ENCODE measurements at places on chromosomes 5 and 9.

DNA sequence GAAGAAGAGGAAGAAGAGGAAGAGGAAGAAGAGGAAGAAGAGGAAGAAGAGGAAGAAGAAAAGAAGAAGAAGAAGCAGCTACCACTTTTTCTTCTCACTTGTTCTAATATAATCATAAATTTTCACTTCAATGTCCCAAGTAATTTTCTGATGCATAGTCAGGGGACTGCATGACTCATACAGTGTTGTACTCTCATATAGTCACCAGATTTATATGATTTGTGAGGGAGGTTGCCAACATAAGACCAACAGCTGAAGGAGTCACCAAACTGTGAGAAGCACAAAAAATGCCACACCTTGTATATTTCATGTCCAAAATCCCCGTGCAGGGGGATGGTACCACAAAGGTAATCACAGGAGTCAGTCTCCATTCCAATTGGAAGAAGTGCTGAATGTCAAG lies 32.7 kb upstream of the DMRTA1 start:
- no peak for DNase-seq

DNA sequence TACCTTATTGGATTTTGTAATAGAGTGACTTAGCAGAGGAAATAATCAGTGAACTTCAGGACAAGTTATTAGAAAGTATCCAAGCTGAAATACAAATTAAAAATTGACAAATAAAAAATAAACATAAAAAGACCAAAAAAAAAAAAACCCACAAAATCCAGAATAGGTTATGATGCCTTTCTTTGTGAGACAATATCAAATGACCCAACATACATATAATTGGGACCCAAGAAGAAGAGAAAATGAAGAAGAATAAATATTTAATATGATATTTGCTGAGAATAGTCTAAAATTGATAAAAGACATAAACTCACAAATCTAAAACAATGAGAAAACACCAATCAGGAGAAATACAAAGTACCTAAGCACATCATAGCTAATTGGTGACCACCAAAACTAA lies 81.8 kb downstream of the ICE1 start:
- DNase-seq: no peak

DNA sequence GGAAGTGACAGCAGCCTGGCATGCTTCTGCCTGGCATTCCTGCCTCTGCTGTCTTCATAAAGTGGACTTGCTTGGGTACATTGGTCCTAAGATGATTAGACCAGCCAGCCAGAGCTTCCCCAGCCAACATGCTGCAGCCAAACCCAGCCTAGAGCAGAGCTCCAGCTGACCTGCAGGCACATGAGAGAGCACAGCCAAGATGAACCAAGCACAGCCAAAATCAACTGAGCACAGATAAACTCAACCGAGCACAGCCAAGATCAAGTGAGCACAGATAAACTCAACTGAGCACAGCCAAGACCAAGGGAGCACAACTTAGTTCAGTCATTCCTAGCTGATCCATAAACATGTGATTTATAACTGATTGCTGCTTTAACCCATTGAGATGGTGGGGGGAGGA lies 266.5 kb downstream of the MSX2 start:
- DNase-seq: no peak

DNA sequence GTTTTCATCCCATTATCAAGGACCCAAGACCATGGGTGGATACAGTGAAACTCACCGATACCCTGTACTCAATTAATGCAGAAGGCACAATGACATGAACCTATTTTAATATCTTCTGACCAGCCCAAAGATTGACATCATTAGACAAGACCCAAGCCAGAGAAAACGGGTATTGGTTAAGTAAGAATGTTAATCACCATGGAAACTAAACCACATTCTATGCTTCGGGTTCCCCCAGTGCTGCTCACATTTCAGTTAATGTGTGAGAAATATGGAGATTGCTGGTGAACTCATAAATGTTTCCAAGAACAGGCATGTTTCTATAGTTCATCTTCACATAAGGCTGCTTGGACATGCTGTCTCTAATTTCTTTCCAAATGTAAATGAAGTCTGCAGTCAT lies 77.0 kb downstream of the IRX2 start:
- DNase-seq: no peak

DNA sequence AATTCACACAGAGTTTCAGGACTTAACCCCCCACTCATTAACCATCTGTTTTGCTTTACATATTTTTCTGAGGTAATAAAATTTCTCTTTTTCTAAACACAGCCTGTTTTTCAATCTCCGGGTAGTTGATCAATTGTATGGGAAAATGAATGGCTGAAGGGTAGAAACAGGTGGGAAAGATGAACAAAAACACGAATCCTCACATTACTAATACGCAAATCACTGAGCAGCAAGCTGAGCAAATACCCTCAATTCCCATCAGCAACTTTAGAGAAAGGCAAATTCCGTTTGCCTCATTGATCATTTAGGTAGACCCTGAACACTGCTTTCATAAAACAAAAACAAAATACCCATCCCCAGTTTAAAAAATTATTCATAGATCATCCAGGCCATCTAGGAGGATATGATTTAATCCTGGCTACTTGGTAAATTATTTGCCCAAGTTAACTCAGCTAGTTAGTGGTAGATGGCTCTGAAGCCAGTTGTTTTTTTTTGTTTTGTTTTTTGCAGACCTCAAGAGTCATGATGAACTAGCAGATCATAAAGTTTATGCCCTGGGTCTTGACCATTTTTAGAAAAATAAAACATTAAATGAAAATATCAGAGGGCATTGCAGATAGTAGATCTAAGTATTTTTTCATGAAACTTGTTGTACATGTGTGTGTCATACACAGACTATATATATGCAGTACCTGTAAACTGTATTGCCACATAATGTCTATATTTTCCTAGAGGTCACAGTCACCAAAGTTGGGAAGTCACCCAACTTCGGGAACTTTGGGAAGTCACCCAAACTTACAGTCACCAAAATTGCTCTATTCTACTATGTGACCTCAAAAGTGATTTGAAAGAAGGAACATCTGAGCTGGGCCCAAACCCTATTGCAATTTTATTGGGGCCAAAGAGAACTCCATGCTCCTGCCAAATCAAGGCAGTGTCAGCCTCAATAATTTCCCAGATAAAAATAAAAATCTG lies 1.6 kb upstream of the CD274 start:
- DNase-seq: no peak

Data from RWPE2 (cell line).